HL-60 (cell line): ENCODE measurements at places on chromosomes 5 and 9.

DNA sequence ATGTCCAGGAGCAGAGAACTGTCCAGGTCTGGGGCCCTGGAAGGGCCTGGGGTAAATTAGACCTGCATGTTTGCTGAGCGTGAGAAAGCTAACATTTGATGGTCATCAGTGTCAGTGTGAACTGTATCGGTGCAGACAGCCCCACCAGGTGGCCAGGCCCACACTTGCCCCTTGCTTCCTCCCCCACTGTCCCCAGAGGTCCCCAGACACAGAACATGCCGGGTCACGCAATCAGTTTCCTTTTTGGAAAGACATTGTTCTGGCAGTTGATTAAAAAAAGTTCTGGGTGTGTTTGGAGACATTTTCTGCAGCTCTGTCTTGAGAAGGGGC is 1.5 kb downstream of the NKD2 start:
- no peak for DNase-seq

- DNase-seq: no peak
Measured at GRCh38 chr5:80672140-80672736, 17.5 kb upstream of the DHFR start.

GRCh38 chr9:83724436-83724835 is 16.7 kb upstream of the UBQLN1 start:
- DNase-seq: no peak

- no peak for DNase-seq
Measured at GRCh38 chr5:111211341-111211740, 12.8 kb upstream of the CAMK4 start.

DNA sequence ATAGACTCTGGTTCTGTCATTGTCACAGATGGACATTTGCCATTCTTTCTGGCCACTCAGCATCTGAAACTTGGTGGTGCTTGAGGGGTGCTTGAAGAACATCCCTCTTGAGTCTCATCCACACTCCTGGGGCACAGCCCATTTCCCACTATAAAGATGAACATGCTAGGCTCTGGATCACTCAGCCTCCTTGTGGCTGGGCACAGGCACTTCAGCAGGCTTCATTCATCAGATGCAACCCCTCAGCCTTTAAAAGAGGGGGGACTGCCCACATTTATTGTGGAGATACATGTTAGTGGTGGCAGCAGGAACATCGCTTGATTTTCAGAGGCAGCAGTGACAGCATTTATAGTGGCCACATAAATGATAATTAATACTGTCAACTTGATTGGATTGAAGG is 124.7 kb upstream of the NIPBL start:
- DNase-seq: no peak

DNA sequence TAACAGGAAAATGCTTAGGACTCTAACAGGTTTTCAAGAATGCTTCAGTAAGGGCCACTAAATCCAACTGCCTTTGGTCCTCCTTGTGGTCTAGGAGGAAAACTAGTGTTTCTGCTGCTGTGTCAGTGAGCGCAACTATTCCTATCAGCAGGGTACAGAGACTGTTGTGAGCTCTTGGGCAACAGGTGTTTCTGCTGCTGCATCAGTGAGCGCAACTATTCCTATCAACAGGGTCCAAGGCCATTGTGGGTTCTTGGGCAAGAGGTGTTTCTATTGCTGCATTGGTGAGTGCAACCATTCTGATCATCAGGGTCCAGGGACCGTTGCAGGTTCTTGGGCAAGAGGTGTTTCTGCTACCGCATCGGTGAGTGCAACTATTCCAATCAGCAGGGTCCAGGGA is 256.3 kb downstream of the CDH10 start:
- no peak for DNase-seq

- no peak for DNase-seq
Measured at GRCh38 chr9:27367921-27368315, 71.0 kb upstream of the EQTN start.

- DNase-seq: no peak
Measured at GRCh38 chr5:6175172-6175854, 203.0 kb downstream of the MED10 start.

DNA sequence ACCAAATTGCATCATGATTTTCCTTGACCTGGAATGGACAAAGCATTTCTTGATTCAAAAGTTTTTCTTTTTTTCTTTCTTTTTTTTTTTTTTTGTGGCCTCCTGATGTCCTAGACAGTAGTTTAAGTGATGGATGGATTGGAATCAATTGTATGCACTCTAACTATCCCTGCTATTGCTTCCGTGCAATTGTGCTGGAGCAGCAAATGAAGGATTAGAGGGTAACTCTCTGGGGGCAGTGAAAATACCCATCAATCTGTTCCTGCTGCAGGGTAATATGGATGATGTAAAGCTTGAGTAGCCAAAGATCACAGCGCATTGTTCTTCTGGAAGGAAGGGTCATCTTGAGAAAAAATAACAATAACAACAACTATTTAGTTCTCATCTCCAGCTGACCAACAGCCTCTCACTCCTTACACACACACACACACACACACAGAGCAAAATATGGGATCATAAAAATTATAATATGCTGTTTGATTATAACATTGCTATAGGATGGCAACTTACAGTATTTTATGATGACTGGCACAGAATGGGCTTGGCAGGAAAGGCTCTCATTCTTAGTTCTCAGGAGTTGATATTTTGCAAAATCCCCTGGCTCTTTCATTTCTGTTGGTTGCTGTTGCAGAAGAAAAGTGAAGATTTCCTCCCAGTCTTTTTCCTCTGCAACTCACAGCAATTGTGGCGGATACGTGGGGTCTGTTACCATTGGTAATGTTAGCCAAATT is 160.9 kb upstream of the DMAC1 start:
- DNase-seq: no peak

DNA sequence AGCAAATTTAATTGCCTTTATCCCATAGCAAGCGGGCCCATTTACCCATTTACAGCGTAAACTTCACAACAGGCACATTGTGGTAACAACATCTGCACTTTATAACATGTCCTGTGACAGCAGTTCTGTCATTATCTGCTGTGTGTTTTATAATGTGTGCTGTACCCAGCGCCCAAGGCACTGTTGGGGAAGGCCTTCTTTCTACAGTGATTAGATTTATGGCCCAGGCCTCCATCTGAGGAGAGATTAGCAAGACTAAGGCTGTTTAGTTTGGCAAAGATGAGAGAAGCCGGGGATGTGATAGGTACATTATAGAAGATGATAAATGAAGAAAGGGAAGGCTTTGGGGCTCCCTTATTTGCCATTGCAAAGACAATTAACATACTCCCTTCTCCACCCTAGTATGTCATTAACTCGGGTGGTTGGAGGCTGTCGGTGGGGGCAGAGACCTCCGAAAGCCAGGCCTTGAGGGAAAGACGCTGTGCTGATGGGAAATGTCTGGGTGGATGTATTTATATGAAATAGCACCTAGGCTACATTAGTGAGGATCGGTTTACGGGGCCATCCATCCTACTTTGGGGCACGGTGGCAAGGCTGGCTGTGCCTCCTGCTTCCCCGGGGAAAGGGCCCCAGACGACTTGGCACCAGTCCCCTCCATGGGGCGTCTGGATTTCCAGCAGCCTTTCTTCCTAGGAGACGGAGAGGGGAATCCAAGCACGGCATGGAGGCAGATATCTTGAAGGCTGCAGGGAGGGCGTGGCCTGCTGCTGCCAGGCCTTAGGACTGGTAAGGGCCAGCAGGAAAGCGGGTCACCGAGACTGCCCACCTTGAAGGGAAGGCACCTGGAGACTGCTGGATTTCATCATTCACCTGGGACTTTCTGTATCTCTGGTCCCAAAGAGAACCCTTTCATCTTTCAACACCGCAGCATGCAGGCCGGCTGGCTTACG is 64.3 kb upstream of the PTCH1 start:
- no peak for DNase-seq

DNA sequence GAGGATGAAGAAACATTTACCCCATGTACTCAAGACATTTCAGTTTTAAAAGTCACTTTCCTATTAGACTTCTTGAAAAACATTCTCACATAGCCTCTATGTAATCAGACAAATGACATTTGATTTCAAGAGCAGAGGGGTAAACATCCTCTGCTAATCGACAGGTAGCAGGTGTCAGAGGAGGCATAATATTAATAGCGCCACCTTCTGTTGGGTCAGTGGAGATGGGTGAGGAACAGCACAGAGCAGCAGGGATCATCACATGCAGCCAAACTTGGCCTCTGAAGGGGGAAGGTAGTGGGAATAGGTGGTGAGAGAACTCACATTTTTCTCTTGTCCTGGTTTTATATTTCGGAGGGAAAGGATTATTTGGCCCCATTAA is 3.3 kb upstream of the LSM11 start:
- DNase-seq: no peak

- no peak for DNase-seq
Measured at GRCh38 chr9:126869368-126869767, 8.9 kb downstream of the ZBTB34 start.

- no peak for DNase-seq
Measured at GRCh38 chr9:75588808-75589207, 301.7 kb upstream of the PCSK5 start.

DNA sequence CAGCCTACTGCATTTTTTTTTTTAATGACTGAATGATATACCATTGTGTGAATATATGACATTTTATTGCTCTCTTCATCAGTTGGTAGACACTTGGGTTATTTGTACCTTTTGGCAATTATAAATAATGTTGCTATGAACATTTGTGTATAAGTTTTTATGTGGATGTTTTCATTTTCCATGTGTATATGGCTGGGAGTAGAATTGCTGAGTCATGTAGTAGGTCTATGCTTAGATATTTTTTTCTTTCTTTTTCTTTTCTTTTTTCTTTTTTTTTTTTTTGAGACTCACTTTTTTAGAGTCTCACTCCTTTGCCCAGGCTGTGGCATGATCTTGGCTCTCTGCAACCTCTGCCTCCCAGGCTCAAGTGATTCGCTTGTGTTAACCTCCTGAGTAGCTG is 32.9 kb upstream of the FAM120AOS start:
- DNase-seq: no peak

DNA sequence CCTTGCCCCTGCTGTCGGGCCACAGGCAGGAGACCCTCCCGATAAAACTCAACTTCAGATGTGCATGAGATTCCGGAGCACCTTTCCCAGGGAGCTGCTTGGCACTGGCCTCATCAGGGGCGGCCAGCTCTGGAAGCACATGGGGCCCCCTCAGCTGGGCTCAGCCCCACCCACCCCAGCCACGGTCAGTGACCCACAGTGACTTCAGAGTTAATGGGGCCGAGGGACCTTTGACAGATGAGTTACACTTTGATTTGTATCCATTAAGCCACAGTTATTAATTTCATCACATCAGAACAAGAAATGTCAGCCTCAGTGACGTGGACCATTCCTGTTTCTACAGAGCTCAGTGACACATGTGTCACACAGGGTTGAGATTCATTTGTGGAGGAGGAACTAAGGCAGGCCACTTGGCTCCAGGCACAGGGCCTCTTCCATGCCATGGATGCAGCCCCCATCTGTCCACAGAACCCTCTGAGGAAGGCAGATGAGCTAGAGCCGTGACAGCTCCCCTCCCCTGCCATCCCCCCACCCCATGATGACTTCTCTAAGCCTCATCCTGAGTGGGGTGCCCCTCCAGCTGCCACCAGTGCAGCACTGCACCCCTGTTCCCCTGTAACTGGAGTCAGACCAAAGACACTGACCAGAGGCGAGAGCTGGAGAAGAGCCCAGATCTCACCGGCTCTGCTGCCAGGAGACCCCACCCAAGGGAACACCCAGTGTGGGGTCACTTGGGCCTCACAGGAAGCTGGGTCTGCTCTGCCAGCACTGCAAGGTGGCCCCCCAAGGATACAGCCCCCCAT is 69.4 kb upstream of the ADAMTS2 start:
- no peak for DNase-seq

DNA sequence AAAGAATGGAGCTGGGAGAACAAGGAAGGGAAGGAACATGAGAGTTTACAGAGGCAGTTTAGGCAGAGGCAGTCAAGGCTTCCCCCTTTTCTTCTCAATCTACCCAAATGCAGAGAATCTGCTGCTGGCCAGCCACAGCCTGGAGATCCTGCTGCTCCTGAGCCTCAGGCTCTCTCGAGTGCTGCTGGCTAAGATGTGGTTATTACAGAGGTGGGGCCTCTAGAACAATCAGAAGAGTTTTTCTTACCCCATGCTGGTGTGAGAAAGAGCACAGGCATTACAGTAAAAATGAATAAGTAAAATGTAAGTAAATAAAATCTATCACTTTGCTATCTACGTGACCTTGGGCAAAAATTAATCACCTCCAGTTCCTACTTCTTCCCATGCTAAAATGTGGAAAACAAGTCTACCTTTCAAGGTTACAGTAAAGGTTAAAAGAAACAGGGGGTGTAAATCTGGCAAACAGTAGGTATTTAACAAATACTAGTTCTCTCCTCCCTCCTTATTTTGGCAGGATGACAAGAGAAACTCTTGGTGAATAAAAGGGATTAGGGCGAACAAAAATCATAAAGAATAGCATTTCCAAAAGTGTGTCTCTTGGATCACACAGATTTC is 31.1 kb downstream of the FBXW11 start:
- no peak for DNase-seq

DNA sequence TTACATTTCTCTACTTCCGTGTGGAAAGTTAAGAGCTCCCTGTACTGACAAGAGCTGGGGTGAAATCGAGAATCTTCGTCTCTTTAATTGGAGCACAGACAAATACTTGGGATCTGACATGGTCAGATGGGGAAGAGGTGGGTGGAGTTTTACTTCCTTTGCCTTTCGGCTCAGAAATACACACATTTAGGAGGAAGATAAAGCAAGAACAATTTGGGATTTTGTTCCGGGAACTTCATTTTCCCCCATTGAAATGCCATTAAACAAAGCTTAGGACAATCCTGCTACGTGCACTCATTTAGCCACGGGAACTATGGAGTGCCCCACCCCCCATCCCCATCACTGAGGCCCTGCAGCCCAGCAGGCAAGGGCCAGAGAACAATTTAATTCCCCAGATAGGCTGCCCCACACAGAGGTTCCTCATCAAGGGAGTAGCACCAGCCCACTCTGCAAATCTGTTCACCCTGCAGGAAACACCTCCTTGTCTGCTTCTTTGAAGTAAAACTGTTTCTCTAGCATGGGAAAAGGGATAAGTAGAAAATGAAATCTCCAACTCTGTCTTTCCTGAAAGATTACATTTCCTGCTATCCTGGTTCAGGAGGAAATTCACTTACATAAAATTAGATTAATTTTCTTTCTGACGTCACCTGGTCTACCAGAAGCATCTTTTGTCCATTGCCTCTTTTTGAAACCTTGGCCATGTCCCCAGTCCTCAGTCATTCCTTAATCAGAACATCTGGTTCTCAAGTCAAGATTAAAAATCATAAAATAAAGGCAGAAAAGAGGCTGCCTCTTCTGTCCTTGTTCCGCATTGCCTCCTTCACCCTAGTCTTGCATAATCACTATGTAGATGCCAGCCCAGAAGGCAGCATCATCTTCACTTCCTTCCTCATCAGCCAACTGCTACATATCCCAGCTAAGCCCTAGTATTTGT is 206.4 kb downstream of the ENC1 start:
- peak; percentile 55 for DNase-seq

- no peak for DNase-seq
Measured at GRCh38 chr5:10699281-10699874, 61.7 kb downstream of the DAP start.

GRCh38 chr5:131771692-131772091 is 25.1 kb downstream of the FNIP1 start:
- no peak for DNase-seq

GRCh38 chr5:53239301-53239990 is 129.9 kb upstream of the MOCS2 start:
- no peak for DNase-seq
